Myocyte (in vitro differentiated cells): ENCODE measurements at places on chromosomes 2 and 18. TPM values are rescaled to one million over a fixed set of nuclear protein-coding genes. Genes with fewer than 3 reads are reported as not detected.
A peak's percentile ranks its signal among the peaks of the same experiment; 100 is the strongest.

GRCh38 chr2:226334981-226335720 is 464.5 kb downstream of the IRS1 start:
- DNase-seq, result peak; percentile 49

- no peak for DNase-seq
Observed at GRCh38 chr2:238294393-238295143, 6.2 kb upstream of the PER2 start.

DNA sequence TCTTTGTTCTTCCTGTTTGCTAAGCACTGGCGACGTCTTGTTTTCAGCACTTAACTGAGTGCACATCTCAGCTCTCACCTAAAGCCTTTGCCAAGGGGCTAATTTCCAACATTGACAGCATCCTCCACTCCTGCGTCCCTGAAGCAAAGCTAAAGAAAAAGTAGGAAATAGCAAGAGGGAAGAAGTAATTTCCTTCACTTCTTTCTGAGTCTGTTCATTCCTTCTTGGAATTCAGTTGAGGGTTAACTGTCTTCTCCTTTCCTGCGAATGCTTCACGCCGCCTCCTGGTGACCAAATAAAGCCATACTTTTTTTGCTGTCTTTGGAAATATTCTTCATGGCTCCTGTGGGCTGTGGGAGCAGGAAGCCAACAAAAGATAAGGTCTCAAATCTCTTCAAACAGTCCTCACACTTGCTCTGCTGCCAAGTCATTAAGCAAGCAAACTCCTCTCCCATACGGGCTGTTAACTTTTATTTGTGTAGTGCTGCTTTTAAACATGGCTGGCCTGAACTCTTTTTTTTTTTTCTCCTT is 100.9 kb downstream of the DPP10 start:
- no peak for DNase-seq

DNA sequence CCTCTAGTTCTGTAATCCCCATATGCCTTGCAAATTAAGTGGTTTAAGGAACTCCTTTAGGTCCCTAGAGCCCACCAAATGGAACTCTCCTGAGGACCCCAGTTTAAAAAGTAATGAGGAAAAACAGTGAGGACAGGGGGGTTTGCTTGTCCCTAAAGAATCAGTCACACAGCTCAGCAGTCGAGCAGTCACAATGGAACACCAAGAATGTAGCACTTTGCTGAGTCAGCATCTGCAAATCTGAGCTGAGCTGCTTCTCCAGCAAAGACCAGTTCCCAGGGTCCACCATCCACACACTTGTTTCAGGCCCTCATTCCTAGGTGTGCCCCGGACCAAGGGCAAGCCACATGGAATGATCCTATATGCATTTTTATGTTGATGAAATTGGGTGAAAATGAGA is 46.2 kb upstream of the NEDD4L start:
- no peak for DNase-seq

DNA sequence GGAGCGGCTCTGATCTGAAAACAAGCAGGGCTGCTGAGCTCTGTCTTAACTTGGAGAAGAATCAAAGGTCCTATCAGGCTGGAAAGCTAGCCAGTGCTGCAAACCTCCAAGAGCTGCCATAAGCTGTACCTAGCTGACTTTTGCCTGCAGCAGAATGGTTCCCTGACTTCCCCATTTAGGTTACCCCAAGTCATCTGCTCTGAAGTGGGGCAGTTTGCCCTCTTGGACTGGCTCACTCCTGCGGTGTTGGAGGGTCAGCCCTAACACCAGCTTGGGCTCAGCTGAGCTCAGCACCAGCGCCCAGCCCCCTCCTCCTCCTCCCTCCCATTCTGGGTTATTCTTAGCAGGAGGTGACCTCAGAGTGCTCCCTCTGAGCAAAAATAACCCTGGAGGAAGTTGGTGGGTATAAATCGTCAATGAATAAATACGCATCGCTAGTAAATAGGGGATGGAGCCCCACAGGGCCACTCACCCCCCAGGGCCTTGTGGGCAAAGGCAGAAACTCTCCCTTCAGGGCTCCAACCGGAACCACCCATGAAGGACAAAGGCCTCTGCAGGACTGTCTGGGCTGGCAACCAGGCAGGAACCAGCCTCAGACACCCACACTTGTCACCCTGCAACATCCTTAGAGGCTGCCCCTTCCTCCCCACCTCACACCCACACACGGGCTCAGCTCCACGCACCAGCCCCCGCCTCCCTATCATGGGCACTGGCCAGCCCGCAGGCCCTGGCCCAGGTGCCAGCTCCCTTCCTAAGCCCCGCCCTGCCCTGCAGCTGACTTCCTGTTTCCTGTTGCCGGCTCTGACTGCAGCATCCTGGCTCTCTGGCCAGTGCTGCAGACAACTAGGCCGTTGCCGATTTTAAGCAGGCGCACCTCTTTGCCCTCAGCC is 46.9 kb downstream of the DNMT3A start:
- peak; percentile 64 for DNase-seq

GRCh38 chr18:60667016-60667415 is 294.4 kb upstream of the MC4R start:
- DNase-seq, result no peak

- DNase-seq, result no peak
Observed at GRCh38 chr2:26245810-26246209, 1.1 kb downstream of the HADHB start.

DNA sequence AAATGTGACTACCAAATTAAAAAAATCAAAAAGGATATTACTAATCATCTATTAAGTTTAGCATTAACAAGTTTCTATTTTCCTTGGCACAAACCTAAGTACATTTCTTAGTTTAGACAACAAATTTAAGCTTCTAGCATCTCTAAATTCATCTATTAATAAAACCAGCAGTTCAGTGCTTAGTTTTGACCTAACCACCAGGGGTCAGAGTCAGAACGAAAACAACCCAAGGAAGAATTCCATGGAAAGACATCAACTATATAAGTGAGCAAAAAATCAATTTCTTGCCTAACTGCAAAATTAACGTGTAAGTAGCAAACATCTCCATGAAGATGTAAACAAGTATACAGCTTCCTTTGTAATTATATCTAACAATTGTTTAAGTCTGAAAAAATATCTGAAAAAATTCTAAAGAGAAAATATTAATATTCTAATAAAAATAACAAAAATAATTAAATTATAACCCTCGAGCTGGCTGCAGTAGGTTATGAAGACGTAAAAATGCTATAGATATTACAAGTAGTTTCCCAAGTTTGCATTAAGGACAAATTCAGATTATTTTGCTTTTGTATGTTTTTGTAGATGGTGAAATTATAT is 83.7 kb downstream of the CERKL start:
- peak; percentile 49 for DNase-seq

- peak; percentile 59 for DNase-seq
Observed at GRCh38 chr2:202965810-202966460, 48.7 kb upstream of the NBEAL1 start.

The HRH4 gene
- 0.13 and 0.21 TPM in 2 replicates for total RNA-seq

GRCh38 chr2:190695739-190696138 is 46.9 kb downstream of the NAB1 start:
- no peak for DNase-seq

DNA sequence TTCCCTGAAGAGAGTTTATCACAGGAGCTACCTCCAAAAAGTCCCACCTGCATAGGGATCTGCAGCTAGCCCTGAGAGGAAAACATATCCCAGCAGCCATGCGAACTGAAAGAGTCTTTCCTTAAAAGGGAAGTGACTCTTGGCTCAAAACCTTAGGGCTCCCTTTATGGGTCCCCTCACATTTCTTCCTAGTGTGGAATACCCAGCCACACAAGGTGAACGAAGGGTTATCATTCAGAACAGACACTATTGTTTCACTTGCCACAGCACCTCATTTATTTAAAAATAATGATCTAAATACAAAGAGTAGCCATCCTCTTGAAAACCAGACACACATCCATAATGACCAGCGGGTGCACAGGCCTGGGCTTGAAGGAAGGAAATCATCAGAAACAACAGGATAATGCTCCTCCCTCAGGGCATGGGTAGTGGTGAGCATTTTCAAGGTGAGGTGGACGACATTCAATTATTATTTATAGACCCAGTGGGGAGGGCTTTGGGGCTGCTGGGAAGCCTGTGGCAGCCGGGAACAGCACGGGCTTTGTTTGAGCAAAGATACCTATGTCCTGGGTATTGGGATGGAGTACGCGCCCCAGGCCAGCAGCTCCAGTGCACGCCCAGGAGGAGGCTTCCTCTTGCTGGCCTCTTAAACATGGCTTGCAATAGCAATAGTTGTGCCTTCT is 119.0 kb upstream of the ITGA6 start:
- no peak for DNase-seq

GRCh38 chr2:238438856-238439849 is 12.4 kb downstream of the ASB1 start:
- peak; percentile 97 for DNase-seq

DNA sequence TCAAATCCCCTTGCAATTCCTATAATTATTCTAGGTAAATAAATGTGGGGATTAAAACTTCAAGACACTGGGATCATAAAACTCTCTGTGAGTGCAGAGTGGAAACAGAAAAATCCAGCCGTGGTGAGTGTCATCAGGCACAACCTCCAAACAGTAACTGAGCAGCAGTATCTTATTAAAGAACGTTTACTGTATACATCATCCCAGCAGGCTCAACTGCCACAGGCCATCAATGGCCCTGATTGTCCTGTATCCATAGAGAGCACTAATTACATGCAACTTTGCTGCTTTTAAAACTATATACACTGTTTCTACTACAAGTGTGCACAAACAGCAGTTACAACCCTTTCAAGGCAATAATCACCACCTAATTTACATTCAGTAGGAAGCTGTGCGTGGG is 23.9 kb downstream of the GAREM1 start:
- no peak for DNase-seq

The LMAN2L gene
- 26.4 and 28.2 TPM in 2 replicates for total RNA-seq

DNA sequence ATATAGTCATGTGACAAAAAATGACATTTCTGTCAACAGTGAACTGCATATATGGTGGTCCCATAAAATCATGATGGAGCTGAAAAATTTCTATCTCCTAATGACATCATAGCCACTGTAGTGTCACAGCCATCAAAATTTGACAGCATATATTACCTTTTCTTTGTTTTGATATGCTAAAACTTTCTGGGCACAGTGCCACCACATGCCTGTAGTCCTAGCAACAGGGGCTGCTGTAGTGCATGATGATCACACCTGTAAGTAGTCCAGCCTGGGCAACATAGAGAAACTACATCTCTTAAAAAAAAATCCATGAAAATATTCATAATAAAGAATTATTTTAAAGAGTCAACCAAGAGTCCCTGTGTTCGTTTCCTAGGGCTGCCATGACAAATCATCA is 155.5 kb upstream of the SERTAD2 start:
- DNase-seq, result no peak

GRCh38 chr2:236819275-236820002 is 249.8 kb downstream of the ACKR3 start:
- DNase-seq, result no peak

DNA sequence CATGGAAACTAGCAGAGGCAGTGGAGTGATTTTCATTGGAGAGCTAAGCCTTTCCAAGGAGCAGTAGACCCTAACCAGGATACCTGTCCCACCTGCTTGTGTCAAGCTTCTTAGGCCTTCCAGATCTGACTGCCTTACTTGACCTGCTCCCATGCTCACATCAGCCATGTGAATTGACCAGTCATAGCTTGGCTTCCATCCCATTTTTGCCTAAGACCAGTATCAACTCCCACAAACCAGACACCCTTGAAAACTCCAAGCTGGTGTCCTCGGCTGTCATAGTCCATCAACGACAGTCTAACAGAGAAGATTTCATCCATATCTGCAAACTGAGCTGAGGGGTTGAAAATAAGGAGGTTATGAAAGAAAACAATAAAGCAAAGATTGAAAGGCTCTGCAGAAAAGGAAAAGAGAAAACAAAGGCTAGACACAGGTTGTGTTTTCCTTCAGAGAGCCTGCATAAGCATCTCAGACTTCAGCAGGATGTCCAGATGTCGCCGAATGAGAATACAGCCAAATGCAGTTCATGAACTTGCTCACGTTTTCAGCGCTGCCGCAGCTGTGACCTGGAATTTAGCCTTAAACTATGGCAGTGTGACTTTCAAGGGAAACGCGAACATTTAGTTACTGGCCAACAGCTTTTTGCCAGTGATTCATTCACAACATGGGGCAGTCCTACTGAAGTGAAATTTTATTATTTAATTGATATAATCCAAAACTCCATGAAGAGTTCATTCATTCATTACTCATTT is 868.1 kb upstream of the ID2 start:
- no peak for DNase-seq

The VWC2L gene
- total RNA-seq, result not detected in 2 replicates

- peak; percentile 65 for DNase-seq
Observed at GRCh38 chr2:38185012-38185491, 109.1 kb upstream of the CYP1B1 start.

DNA sequence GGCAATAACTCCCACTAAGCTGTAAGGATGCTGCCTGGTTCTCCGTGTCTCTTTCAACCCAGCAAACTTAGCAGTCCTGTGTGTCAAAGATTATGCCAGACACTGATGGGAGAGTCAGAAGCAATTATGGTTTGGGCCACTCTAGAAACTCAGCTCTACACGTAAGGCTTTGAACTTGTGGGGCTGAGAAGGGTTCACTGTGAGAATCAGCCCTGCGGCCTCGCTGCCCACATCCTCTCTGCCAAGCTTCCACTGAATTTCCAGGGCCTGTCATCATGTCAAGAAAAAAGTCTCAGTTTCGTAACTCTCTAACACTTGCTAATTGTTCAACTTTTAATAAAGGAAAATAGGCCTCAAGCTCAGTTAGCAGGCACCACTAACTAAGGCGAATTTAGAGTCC is 308.8 kb upstream of the LYPD1 start:
- DNase-seq, result no peak

DNA sequence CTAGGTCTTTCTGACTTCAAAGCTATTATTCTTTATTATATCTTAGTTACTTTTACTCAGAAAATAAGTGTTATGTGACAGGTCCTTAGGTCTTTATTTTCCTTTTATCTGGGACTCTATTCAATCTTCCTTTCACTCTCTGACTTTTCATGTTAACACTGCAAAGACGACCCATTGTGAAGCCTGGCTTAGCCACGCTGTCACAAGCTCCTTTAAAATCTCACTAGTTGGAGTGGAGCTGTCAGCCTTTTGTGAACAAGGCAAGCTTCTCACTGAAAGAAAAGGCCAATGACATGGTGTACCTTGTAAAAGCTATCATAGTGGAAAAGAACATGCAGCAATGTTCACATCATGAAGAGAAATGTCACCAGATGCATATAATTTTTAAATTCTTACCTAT is 1130.7 kb upstream of the FAM98A start:
- DNase-seq, result no peak

The GKN1 gene
- total RNA-seq, result not detected in 2 replicates

DNA sequence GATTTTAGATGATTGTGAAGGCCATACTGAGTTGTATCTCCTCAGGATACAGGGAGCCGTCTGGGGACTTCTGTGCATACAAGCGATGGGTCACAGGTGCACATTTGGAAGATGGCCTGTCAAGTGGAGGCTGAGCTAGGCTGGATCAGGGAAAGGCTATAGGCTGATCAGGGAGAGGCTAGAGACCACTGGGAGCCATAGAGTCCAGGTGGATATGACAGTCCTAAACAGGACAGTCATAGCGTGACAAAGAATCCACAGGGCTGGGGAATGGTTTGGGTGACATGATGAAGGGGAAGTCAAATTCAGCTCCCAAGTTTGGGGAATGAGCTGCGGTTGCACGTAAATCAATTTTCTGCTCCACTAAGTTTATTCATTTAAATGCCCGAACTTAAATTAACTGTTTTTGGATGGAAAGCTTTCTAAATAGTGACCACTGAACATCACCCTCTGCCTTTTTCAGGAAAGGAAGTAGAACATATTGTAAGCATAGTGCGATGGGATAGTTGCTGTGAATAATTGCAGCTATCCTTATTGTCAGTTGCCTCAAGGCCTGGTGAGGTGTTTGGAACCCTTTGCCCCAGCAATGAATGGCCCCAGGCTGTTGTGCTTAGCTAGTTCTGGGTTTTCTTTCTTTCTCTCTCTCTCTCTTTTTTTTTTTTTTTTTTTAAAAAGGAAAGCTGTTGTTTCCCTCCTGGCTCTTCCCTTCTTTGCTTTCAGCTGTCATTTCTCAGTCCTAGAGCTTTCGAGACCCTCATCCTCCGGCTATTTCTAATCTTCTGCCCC is 50.5 kb downstream of the KLHL29 start:
- no peak for DNase-seq
